ENCODE measurements at places on chromosomes 3 and 15.

- H3K27ac ChIP-seq = no peak overlapping the region
- H3K27me3 ChIP-seq = peaks cover 12% of the 10 kb centered on the region
- no peaks in the 10 kb centered on the region for H3K4me1 ChIP-seq
- no peak for DNase-seq
- no peaks in the 10 kb centered on the region for H3K36me3 ChIP-seq
Measured at GRCh38 chr15:70339571-70340493, 242.1 kb upstream of the TLE3 start.

DNA sequence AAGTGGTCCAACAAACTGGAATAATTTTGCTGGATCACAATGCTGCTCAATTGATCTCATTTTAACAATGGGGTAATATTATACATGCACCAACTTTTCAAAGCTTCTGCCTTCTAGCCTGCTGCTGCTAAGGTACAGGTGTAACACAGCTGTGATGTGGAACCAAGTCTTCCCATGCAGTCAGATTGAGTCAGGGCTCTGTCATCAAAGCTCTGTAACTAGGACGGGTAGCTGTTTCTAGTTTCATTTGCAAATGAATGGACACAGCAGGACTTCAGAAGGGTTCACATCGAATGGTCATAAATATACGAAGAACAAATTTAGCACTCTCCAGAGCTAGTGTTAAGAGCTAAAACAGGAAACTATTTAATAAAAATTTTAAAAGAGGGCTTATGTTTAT lies 189.2 kb downstream of the USP13 start:
- H3K36me3 ChIP-seq = no peaks in the 10 kb centered on the region
- H3K4me3 ChIP-seq = no peak overlapping the region
- H3K27ac ChIP-seq = no peak overlapping the region
- no peak for DNase-seq
- peaks cover 13% of the 10 kb centered on the region for H3K27me3 ChIP-seq
- no peaks in the 10 kb centered on the region for H3K4me1 ChIP-seq

DNA sequence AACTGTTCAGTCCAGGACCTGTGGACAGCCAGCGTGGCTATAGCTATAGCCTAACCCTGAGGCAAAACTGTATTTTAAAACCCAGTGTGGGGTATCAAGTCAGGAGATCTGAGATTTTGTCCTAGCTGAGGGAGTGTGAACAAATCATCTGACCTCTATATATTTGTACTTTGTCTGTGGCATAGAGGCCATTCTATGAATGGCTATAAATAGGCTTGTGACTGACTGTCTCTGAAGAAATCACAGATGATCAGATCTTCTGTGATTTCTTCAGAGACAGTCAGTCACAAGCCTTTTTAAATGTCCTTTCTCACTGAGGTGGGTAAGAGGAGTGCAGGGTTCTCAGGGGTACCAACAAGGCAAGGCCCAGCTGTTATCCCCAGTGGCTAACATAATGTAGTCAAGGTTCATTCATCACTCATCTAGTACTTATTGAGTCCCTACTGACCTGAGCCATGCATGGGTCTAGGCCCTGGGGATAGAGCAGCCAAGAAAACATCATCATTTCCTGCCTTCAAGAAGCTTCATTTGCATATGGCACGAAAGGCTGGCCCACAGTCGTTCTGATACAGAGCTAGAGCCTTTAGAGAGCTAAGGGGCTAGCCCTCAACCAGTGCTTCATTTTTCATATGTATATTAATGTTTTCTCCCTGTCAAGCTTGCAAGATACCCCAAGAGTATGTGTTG lies 53.3 kb downstream of the TIPARP start:
- DNase-seq = no peak
- no peak overlapping the region for H3K4me3 ChIP-seq
- no peaks in the 10 kb centered on the region for H3K27me3 ChIP-seq
- H3K4me1 ChIP-seq = peaks cover 20% of the 10 kb centered on the region

DNA sequence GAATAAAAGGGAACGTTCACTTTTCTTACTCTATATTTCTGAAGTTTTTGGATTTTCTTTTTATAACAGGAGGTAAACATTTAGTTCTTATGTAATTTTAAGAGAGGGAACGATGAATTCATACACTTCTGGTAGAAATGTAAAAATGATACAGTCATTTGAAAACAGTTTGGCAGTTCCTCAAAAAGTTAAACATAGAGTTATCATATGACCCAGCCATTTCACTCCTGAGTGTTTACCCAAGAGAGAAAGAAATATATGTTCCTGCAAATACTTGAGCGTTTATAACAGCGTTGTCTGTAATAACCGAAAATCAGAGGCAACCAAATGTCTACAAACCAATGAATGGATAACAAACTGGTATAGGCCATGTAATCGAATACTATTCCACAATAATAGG lies 20.8 kb upstream of the CCR9 start:
- H3K4me3 ChIP-seq = no peak overlapping the region
- H3K27ac ChIP-seq = no peak overlapping the region
- H3K4me1 ChIP-seq = peaks cover 68% of the 10 kb centered on the region
- peaks cover 10% of the 10 kb centered on the region for H3K36me3 ChIP-seq

- no peaks in the 10 kb centered on the region for H3K27me3 ChIP-seq
- H3K36me3 ChIP-seq = no peaks in the 10 kb centered on the region
- no peaks in the 10 kb centered on the region for H3K4me1 ChIP-seq
- H3K27ac ChIP-seq = no peak overlapping the region
- H3K4me3 ChIP-seq = no peak overlapping the region
Measured at GRCh38 chr3:104178680-104179079, 1188.0 kb upstream of the ALCAM start.

GRCh38 chr15:90343302-90343790 lies 8.7 kb upstream of the ZNF774 start:
- no peak for DNase-seq
- no peak overlapping the region for H3K27ac ChIP-seq
- H3K36me3 ChIP-seq = no peaks in the 10 kb centered on the region
- peaks cover 4% of the 10 kb centered on the region for H3K27me3 ChIP-seq

DNA sequence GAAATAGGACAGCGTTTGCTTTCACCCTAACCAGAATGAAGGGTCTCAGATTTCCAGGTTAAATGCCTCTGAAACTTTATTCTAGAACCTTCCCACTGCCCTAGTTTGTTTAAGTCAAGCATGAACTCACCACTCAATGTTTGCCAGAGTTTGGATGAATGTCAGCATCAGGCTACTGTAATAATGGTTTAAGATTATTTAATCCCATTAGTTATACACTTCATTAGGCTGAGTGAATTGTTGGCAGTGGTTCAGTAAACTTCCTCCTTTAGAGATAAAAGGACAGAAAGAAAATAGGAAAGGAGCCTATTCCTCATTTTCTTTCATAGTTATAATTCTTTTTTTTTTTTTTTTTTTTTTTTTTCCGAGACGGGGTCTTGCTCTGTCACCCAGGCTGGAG lies 401.9 kb upstream of the TPRG1 start:
- no peaks in the 10 kb centered on the region for H3K4me1 ChIP-seq
- H3K27me3 ChIP-seq = no peaks in the 10 kb centered on the region
- no peaks in the 10 kb centered on the region for H3K36me3 ChIP-seq
- no peak overlapping the region for H3K27ac ChIP-seq
- no peak for DNase-seq

GRCh38 chr3:144295613-144296012 lies 324.0 kb downstream of the DIPK2A start:
- no peak for DNase-seq
- H3K4me1 ChIP-seq = peaks cover 10% of the 10 kb centered on the region
- H3K27ac ChIP-seq = no peak overlapping the region
- no peaks in the 10 kb centered on the region for H3K36me3 ChIP-seq
- no peak overlapping the region for H3K4me3 ChIP-seq

- peaks cover 5% of the 10 kb centered on the region for H3K27me3 ChIP-seq
- no peaks in the 10 kb centered on the region for H3K4me1 ChIP-seq
- H3K36me3 ChIP-seq = no peaks in the 10 kb centered on the region
Measured at GRCh38 chr15:74336061-74337005, 31.1 kb downstream of the CYP11A1 start.

DNA sequence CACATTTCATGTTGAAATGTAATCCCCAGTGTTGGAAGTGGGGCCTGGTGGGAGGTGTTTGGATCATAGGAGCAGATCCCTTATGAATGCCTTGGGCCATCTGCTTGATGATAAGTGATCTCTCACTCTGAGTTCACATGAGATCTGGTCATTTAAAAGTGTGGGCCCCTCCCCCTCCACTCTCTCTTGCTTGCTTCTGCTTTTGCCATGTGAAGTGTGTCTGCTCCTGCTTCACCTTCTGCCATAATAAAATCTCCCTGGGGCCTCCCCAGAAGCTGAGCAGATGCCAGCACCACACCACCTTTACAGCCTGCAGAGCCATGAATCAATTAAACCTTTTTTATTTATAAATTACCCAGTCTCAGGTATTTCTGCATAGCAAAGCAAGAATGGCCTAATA lies 14.2 kb upstream of the CD200R1L start:
- no peak overlapping the region for H3K27ac ChIP-seq
- peaks cover 3% of the 10 kb centered on the region for H3K36me3 ChIP-seq
- no peak for DNase-seq
- no peak overlapping the region for H3K4me3 ChIP-seq
- H3K4me1 ChIP-seq = peaks cover 29% of the 10 kb centered on the region
- no peaks in the 10 kb centered on the region for H3K27me3 ChIP-seq

- no peaks in the 10 kb centered on the region for H3K4me1 ChIP-seq
- no peak for DNase-seq
- H3K36me3 ChIP-seq = no peaks in the 10 kb centered on the region
- H3K4me3 ChIP-seq = no peak overlapping the region
- peaks cover 6% of the 10 kb centered on the region for H3K27me3 ChIP-seq
Measured at GRCh38 chr15:77974098-77974414, 103.5 kb downstream of the TBC1D2B start.

DNA sequence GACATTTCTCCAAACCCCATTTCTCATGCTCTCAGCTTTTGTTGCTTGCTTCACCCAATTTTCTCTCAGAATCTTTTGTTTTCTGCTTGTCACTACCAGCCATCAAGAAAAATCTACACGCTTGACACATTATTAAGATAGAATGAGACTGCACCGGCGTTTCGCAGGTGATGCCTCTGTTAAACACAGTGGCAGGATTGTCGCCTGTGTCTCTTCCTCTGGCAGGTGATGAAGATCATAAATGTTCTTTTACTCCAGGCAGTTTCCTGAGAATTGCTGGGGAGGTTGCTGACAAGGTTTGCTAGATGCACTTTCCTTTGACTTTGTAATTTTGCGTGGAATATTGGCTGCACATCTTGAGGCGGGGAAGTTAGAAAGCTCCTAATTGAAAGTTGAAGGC lies 75.4 kb downstream of the IL1RAP start:
- H3K4me3 ChIP-seq = no peak overlapping the region
- no peak overlapping the region for H3K27ac ChIP-seq
- peaks cover 54% of the 10 kb centered on the region for H3K4me1 ChIP-seq
- DNase-seq = no peak
- no peaks in the 10 kb centered on the region for H3K27me3 ChIP-seq

All from activated CD4-positive, alpha-beta memory T cell treated with anti-CD3 and anti-CD28 coated beads, Interleukin-2, amount 10 ng/mL, durations not matched to agents 7 days and 5 days (primary cell).